Neural crest cell (in vitro differentiated cells): ENCODE measurements at places on chromosomes 7 and 10.

- DNase-seq: no peak
Observed at GRCh38 chr7:150345012-150345411, 3.6 kb upstream of the RARRES2 start.

- no peak for DNase-seq
Observed at GRCh38 chr7:81884817-81885216, 115.0 kb upstream of the HGF start.

DNA sequence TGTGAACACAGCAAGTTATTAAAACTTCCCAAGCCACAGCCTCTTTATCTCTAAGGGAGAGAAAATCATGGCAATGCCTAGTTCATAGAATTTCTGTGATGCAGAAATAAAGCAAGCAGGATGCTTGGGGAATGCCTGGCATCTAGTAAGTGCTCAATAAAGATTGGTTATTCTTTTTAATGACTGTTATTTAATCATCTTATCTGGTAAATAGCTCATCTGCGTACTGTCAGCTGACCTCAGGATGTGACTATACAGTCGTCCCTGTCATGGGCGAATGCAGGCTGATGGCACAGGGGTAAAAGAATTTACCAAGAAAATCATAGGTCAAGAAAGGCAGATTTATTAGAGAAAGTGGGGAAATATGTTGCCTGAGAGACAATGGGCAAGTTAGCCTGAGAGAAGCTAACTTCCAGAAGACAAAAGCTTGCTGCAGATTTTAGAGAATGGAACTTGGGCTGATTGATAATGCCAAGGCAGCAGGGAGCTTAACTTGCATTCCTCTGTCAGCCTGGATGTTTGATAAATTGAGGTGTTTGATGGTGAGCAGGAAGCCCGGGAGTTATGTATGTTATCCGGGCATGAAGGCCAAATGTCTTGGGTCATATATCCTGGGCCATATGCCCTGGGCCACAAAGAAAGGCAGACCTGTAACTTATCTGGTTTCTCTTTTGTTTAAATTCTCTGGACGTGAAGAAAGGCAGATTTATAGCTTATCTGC is 126.0 kb downstream of the KCNMA1 start:
- DNase-seq: no peak

- peak; percentile 11 for DNase-seq
Observed at GRCh38 chr10:80204677-80205476, 460 bp downstream of the ANXA11 start.

DNA sequence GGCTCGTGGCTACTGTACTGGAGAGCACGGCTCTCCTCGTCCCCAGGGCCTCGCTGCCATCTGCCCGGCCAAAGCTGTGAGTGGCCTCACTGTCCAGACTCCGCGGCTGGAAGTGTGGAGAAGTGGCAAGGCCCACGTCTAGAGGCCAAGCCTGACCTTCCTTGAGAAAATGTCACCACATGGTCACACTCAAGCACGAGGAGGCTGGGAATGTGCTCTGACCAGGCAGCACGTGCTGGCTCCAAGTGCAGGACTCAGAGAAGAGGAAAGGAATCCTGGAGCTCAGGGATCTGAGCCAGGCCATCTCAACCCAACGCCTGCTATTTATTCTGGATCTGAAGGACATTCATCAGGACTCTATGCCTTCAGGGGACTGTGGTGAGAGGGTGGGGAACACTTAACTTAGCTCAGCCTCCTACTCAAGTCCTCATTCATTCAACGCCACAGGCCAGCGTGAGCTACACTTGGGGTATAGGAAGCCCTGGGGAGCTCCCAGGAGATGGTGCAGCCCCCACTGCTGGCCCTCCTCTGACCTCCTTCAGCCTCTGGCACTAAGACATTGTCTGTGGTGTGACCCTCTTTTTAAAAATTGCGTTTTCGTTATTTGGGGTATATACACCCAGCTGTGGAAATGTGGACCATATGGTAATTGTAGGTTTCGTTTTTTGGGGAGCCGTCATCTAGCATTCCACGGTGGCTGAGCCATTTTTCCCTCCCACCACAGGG is 29.0 kb downstream of the EN2 start:
- no peak for DNase-seq

DNA sequence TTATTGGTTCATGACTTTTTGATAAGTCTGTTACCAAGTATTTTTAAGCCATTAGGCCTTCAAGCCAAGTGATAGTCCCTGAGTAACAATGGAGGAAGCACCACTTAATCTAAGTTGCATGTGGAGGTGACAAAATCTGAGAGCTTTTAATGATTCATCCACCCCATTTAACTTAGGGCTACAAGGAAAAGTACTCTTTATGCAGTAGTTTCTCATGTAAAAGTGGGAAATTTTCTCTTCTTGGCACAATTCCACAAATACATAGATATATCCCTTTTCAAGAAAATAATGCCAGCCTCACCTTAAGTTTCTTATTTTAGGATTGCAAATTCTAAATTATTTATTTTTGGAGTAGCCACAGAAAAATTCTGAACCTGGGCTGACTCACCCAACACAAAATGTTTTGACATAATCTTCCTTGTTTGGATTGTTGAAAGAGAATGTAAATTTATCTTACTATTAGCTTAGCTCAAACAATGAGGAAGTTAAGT is 85.7 kb downstream of the SUGCT start:
- DNase-seq: no peak

- no peak for DNase-seq
Observed at GRCh38 chr10:59734014-59734462, 19.2 kb downstream of the MRLN start.

- peak; percentile 27 for DNase-seq
Observed at GRCh38 chr7:43071604-43072003, 40.8 kb upstream of the HECW1 start.

- no peak for DNase-seq
Observed at GRCh38 chr7:20249920-20250319, 32.7 kb upstream of the MACC1 start.
